ENCODE measurements at places on chromosomes 2 and 18.
A peak's percentile ranks its signal among the peaks of the same experiment; 100 is the strongest.

DNA sequence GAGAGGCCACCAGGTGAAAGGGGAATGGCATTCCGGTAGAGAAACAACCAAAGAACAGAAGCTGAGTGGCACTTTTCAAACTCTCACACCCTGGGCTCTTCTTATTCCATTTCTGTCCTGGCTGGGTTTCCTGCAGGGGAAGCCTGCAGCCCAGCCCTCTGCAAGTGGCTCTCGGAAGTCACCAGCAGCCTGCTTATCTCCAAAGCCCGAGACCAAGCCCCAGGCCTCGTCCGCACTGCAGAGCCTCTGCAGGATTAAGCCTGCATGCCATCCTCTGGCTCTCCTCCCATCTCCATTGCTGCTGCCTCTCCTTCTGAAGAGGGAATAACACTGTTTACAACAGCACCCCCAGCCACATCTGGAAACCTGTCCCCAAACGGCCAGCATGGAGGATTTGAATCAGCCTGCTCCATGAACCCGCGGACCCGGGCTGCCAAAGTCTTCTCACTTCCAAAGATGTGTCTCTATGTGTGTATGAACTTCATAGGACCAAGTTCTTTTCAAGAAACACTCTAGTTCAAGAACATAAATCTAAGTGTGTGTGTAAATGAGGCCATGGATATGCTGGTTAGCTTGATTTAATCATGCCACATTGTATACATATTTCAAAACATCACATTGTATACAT lies 54.2 kb downstream of the DIPK1C start:
- DNase-seq: no peak

DNA sequence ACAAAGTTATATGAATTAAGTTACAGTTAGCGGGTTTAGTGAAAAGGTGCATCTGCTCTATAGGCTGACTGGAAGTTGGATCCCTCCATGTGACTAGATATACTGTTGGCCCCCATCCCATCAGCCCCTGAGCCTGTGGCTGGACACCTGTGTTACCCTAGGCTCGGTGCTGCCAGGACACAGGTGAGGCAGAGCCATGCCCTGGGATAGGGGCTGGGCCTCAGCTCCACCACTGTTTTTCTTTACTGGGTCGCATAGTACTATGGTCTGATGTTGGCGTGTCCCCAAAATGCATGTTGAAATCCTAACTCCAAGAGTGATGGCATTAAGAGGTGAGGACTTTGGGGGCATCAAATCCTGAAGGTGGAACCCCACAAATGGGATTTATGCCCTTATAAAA lies 638.6 kb upstream of the ID2 start:
- no peak for DNase-seq

GRCh38 chr2:197141702-197142473 lies 168.7 kb downstream of the ANKRD44 start:
- no peak for DNase-seq

GRCh38 chr2:102661846-102662245 lies 42.5 kb downstream of the SLC9A2 start:
- no peak for DNase-seq

DNA sequence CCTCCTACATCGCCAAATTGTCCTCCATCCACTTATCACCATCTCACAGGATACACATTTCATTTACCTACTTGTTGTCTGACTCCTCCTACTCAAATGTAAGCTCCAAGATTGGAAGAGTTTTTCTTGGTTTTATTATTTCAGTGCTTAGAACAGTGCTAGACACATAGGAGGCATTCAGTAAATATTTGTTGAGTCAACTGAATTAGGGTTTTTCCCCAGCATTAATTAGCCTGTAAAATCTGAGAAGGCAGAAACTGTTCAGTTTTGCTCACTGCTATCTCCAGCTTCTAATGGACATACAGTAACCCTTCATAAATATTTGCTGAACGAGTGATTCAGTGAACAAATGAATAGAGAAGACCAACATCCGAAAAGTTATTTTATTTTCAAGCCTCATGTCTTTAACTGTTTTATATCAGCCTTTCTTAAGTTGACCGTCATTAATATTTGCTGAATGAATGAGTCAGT lies 800 bp downstream of the TTC21B start:
- no peak for DNase-seq

DNA sequence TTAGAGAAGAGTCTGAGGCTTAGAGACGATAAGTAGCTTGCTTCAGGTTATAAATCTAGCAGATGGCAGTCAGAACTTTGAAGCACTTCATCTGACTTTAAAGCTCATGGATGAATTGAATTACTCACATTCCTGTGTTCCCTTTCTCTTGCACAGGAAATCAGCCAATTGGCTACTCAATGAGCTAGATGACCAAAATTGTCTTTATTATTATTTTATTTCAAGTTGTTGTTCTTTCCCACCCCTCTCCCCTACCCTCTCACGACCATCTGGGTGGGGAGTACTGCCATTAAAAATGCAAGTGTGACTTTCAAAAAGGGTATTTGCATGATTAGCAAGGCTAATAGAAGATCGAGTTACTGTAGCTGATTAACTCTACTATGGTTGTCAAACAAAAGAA lies 491.1 kb downstream of the NR4A2 start:
- no peak for DNase-seq

GRCh38 chr2:152428800-152429582 lies 94.0 kb downstream of the FMNL2 start:
- no peak for DNase-seq

GRCh38 chr2:241885291-241885945 lies 15.9 kb downstream of the RTP5 start:
- peak; percentile 82 for DNase-seq
